ENCODE measurements at places on chromosomes 4 and X.

DNA sequence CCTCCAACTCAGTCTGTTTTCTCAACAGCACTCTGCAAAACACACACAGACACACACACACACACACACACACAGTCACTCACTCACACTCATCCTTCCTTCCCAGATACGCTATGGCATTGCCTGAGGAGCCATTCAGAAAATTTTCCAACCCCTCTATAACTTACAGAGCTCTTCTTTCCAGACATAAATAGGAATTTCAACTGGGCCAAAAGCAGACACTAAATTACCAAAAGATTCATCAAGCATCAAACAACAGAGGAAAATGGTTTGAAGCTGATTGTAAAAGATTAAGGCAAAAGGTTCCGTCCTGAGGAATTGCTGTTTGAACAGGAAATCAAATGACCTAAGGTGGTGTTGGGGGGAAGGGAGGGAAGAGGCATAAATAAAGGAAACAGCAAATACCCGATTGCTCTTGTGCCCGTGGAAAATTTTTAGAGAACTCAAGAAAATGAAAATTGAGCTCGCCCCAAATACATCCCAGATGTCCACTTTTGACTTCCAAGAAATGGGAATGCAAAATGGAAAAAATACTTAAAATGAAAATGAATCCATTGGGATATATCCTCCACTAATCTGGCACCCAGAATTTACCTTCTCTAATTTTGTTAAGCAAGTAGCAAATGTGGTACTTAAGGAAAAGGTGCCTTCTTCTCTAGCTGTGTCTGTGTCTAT is 183.6 kb downstream of the QDPR start:
- no peak for DNase-seq

DNA sequence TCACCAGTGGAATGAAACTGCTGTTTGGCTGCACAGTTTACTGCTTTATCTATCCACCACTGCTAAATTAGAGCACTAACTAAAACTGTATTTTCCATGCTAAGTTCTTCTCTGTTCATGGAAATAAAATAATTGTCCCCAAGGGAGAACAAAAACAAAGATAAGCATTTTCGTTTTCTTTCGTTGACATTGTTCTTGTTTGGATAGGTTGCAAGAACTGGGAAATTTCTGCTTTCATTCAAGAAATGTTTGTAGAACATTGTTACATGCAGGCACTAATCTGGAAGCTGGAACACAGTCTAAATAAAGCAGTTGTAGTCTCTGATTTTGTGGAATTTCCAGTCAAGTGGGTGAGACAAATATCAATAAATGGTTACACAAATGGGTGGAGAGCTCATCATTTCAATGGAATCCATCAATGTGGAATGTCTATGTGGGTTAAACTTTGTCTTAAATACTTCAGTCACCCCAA is 5.8 kb upstream of the CXCL8 start:
- no peak for DNase-seq

GRCh38 chr4:123547216-123548165 is 150.9 kb downstream of the SPRY1 start:
- no peak for DNase-seq

GRCh38 chrX:54747733-54748393 is 50.2 kb downstream of the ITIH6 start:
- DNase-seq = no peak

DNA sequence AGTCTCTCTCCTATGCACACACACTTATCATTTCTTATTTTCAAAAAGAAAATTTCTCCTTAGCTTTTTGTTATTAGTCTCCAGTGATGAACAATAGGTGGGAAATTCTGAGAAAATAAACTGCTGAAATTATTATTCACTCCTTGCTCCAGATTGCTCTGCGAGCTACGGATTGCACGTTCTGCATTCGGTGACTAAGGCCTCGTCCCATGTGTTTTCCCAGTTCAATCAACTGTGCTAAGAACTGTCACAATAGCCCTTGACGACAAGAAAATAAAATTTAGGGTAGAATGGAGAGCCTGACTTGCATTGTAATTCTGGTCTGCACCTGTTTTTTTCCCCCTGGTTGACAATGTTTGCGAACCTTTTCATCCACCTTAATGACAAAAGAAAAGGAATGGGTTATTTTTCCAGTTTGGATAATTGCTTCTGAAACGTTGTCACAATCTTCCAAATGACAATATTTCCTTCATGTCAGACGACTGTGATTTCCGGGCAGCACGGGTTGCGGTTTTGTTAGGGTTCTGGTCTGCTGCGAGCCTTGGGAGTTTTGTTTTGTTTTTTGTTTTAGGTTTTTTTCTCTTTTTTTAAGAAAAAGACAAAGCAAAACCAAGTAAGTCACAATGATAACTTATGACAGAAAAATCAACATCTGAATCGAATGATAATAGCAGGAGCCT is 124.5 kb upstream of the NOCT start:
- DNase-seq = no peak

GRCh38 chr4:150251752-150252190 is 173.5 kb downstream of the DCLK2 start:
- no peak for DNase-seq
